ENCODE measurements at places on chromosomes 12 and 14.

- DNase-seq: peak; percentile 21
Observed at GRCh38 chr12:90631591-90632212, 323.3 kb downstream of the CCER1 start.

GRCh38 chr12:753611-754472 is 1.5 kb downstream of the WNK1 start:
- peak; percentile 11 for DNase-seq

GRCh38 chr14:85129921-85130320 is 400.0 kb upstream of the FLRT2 start:
- DNase-seq: no peak

DNA sequence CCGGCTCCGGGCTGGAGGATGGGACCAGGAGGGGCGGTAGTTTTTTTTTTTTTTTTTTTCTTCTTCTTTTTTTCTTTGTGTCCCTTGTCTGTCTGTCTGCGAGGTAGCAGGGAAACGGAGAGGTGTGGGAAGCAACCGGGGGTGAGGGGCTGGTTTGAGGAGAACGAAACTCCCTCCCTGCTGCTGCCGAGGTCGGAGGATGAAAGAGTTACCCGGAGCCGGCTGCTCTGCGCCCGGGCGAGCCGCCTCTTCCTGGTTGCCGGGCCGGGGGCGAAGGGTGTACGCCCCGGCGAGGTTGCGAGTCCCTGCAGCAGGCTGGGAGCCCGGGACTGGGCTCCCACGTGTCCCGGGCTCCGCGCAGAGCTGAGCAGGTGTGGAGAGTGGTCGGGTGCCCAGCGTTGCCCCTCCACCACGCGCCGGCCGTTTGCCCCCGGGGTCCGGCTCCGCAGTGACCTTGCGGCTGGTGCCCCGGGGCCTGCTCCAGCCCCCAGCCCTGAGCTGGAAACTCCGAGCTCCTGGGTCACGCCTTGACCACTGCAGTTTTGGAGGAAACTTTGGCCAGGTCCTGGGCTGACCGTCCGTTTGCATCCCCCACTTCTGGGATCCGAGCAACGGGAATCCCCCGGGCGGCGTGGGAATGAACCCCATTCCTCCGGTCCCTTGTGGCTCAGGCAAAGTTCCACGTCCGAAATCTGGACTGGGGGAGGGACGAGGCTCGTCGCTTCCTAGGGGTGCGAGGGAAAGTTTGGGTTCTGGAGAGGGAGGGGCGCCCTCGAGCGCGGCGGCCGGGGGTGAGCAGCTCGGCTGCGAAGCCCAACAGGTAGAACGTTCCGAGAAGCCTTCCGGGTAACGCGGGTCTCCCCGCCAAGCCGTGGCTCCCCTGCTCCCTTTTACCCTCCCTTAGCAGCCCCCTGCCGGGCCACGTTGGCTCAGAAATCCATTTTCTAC is 1.3 kb downstream of the CHST11 start:
- DNase-seq: no peak

Data from fibroblast of mammary gland (primary cell).